SW 1271 (cell line): ENCODE measurements at places on chromosomes 5 and 9.

GRCh38 chr9:34594177-34594576 is 4.7 kb upstream of the CNTFR start:
- DNase-seq, result no peak

GRCh38 chr5:154485096-154485491 is 7.1 kb upstream of the HAND1 start:
- DNase-seq, result no peak

- no peak for DNase-seq
Measured at GRCh38 chr9:105244734-105245028, 230 bp downstream of the SLC44A1 start.

DNA sequence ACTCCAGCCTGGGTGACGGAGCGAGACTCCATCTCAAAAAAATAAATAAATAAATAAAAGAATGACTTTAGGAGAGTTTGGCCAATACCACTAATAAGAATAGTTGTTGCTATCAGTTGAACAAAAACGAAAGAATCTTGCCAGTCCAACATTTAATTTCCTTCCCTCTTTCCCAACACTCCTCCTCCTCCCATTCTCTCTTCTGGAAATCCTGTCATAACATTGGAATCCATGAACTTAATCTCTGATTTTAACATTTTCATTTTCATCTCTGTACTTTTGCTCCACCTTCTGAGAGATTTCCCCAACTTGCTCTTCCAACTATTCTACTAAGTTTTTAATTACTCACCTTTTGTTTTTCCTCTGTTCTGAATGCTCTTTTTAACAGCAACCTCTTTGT is 42.8 kb upstream of the CDK20 start:
- DNase-seq, result no peak

DNA sequence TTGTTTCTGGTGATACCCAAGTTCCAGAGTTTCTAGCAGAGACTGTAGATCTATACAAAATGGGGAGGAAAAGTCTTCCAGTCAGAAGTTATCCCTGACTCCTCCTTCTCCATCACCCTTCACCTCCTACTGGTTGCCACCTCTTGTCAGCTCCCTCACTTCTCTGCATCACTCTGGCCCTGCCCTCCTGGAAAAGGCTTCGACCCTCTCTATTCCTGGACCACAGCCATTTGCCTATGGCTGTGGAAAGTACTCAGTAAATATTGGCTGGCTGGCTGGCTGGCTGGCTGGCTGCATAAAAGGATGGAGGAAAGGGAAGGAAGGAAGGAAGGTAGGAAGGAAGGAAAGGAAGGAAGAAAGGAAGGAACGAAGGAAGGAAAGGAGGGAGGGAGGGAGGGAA is 32.7 kb upstream of the ABCA1 start:
- no peak for DNase-seq

- DNase-seq, result no peak
Measured at GRCh38 chr5:106523852-106524251, 1146.9 kb downstream of the EFNA5 start.

DNA sequence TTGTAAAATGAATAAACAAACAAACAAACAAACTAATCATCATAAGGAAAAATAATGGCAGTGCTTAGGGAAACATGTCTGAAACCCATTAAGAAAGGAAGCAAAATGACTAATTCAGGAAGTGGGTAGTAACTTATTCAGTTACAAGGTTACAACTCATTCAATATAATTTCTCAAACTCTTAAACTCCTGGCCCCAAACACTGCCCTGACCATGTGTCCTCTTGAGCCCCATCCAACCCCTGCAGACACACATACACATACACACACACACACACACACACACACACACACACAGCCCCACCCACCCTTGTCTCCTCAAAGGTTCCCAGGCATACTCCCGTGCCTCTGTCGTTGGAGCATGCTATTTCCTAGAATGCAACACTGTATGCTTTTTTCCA is 193.9 kb downstream of the SEC61B start:
- DNase-seq, result no peak

- DNase-seq, result no peak
Measured at GRCh38 chr5:98157368-98157767, 616.1 kb upstream of the RGMB start.

GRCh38 chr9:97592126-97592525 is 41.0 kb downstream of the TSTD2 start:
- DNase-seq, result no peak

- no peak for DNase-seq
Measured at GRCh38 chr9:28967226-28967625, 1393.9 kb upstream of the C9orf72 start.

DNA sequence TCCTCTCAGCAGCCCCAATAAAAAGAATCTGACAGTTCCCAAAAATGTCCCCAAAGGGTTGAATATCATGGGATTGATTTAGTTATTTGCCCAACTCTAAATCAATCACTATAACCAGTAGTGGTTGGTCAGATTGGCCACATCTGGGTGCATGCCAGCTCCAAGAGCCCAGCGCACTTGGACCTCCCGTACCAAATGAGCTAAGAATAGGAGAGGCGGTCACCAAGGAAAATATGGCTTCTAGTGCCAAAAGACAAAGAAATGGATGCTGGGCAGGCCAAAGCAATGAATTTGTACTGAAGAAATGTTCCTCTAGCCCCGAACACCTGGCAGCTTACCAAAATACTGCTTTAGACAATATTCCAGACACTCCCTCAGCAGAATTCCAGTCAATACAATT is 80.3 kb downstream of the RCL1 start:
- DNase-seq, result no peak

DNA sequence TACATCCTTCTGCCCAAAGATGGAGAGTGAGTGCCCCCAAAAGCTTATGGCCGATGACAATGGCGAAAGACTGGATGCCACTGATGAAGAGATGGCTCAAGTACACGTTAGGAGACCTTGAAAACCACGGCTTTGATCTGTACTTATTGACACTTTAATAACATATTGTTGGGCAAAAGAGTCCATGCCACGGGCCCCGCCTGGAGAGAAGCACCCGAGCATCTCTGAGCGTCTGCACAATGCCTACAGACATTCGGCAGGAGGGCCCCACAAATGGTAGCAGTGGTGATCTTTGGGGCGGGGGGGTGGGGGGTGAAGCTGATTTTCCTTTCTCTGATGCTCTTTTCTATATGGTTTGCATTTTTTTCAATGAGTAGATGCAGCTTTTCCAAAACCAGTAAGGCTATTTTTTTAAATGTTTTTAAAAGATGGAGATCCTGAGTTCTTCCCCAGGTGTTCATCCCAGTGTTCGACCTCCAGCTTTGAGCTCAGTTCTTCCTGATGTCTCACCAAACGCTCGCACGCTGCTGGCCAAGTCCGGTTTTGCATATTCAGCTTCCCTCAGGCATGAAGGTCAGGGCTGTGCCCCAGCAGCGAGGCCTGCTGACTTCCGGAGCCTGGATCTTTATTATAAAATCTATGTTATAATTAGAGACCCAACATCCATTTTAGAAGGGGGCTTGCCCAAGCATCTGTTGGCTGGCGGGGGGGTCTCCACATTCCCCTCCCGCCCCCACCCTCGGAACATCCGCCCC is 34.3 kb upstream of the BARHL1 start:
- no peak for DNase-seq

GRCh38 chr5:113523168-113523567 is 9.7 kb downstream of the YTHDC2 start:
- no peak for DNase-seq

DNA sequence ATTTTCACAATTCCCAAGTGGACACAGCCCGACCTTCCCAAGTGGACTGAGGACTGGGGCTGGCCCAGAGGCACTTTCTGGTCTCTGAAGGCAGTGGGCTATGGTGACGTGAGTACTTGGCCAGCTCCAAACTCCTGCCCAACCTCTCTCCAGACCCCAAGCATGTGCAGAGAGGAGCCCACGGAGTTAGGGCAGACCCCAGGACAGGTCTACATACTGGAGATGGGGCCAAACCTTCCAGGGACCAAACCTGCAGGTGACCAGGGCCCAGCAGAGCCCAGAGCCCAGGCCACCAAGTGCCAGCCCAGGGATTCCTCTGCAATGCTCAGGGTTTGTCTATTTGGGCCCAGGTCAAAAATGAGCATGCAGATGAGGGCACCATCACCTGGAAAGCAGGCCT is 15.3 kb downstream of the BRD3 start:
- DNase-seq, result no peak

GRCh38 chr9:128005923-128006322 is 25.1 kb upstream of the EEIG1 start:
- no peak for DNase-seq

DNA sequence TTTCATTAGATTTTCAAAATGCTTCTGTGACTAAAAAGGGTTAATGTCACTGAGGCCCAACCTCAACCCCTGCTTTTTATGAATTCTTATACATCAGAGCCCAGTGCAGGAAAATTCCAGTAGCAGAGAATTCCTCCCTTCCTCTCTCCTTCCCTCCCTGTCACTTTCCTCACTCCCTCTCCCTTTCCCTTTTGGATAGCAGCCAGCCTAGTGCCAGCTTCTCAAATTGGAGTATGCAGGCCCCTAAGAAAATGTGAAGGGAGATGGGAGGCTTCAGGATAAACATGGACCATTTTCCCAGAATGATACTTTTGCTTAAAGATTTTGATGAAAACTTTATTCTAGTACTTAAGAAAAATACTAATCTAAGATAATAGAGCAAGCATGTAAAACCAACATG is 507.4 kb downstream of the KDM4C start:
- DNase-seq, result no peak

DNA sequence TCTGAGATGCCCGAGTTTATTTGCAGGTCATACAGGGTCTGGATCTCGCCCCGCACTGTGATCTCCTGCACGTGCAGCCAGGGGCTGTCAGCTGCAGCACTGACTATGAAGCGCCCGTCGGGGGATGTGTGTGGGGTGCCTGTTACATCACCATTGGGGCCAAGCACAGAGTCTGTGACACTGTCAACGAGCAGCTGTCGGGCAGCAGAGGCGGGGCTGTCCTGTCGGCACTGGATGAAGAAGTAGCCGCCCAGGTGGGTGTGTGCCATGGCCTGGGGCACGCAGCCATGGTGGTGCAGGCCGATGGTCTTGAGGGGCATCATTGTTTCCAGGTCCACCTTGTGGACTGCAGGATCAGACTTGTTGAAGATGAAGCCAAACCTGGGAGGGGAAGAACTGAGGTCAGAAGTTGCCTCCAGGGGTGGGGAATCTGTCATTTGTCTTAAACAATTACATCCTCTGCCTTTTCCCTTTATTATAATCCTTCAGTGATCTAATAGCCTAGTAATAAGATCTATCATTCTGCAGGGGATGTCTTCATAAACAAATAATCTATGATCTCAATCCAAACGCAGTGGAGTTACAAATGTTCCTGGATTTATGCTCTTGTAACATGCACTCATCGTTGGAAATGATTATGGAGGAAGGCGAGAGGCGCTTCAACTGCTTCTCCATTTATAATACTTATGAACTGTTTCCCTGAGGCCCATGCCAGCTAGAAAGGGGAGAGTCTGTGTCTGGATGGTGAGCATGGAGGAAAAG is 147.8 kb downstream of the HSPA4 start:
- no peak for DNase-seq

- DNase-seq, result no peak
Measured at GRCh38 chr9:76441551-76442322, 17.2 kb upstream of the GCNT1 start.

DNA sequence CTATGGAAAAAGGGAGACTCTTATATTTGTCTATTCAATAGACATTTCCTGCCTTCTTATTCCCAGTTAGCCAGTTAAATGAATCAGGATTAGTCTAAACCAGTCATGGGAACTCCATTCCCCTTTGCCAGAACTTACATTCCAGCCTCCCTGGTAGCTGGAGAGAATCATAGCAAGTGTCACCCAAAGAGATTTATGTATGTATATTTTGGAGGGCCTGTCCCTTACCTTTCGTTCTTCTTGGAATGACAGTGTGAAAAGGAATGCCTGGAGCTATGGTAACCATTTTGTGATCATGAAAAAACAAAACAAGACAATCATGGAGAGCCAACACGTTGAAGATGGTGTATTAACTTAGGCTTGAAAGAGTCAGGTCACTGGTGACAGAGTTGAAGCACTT is 627.7 kb downstream of the CCDC171 start:
- DNase-seq, result no peak

DNA sequence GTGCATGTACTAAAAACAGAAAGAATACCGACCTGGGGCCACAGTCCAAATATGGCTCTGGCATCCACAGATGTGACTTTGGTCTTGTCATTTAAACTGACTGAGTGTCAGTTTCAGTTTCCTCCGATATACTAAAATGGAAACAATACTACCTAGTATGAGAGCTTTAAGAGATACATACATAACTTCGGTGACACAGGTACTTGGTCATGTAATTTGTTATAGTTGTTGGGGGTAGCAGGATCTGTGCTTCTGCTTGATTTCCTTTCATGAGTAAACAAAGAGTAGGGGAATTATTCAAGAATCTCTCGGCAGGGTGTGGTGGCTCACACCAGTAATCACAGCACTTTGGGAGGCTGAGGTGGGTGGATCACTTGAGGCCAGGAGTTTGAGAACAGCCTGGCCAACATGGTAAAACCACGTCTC is 32.1 kb downstream of the MTMR12 start:
- DNase-seq, result no peak

DNA sequence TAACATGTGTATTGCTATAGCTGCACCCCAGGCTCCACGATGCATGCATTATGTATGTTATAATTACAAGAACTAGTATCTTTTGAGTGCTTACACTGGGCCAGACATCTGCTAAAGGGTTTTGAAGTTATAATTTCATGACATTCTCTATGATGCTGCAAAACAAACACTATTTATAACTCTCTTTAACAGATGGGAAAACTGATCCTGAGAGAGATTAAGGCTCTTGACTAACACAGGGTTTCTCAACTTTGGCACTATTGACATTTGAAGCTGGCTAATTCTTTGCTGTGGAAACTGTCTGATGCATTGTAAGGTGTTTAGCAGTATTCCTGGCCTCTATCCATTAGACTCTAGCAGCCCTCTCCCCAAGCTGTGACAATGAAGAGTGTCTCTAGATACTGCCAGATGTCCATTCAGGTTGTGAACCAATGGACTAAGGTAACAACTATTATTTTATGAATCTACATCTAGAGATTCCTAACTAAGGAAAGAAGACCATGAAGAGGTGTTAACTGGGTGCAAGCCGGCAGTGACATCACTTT is 258.6 kb downstream of the ASTN2 start:
- no peak for DNase-seq
